ENCODE measurements at places on chromosomes 2 and 18. TPM values are rescaled to one million over a fixed set of nuclear protein-coding genes. Genes with fewer than 3 reads are reported as not detected.
A peak's percentile ranks its signal among the peaks of the same experiment; 100 is the strongest.

GRCh38 chr2:3320910-3321605 lies 56.6 kb downstream of the EIPR1 start:
- no peaks in the 10 kb centered on the region for H3K27me3 ChIP-seq
- H3K36me3 ChIP-seq, result no peaks in the 10 kb centered on the region
- H3K4me1 ChIP-seq, result no peaks in the 10 kb centered on the region
- peak; percentile 37 for DNase-seq
- no peak overlapping the region for H3K4me3 ChIP-seq

Gene VAMP8
- 145 TPM for total RNA-seq

DNA sequence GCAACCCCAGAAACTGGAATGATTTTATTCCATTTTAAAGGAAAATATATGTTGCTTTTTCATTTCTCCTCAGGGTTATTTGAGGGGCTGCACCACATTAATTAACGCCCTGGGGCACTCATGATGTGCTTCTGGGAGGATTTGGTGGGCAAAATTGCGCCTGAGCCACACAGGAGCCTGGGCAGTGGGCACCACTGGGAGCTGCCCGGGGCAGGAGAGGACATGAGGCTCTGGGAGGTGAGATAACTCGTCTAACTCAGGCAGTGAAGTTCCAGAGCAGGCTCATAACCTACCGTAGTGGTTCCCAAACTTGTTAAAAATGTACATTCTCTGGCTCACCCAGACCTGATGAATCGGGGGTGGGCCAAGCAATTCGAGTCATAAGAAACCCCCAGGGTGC lies 68.3 kb downstream of the EDAR start:
- H3K4me1 ChIP-seq, result no peaks in the 10 kb centered on the region
- no peaks in the 10 kb centered on the region for H3K36me3 ChIP-seq
- H3K27ac ChIP-seq, result no peak overlapping the region
- no peak overlapping the region for H3K4me3 ChIP-seq
- DNase-seq, result no peak

Gene CTNNA2
- total RNA-seq, result not detected

DNA sequence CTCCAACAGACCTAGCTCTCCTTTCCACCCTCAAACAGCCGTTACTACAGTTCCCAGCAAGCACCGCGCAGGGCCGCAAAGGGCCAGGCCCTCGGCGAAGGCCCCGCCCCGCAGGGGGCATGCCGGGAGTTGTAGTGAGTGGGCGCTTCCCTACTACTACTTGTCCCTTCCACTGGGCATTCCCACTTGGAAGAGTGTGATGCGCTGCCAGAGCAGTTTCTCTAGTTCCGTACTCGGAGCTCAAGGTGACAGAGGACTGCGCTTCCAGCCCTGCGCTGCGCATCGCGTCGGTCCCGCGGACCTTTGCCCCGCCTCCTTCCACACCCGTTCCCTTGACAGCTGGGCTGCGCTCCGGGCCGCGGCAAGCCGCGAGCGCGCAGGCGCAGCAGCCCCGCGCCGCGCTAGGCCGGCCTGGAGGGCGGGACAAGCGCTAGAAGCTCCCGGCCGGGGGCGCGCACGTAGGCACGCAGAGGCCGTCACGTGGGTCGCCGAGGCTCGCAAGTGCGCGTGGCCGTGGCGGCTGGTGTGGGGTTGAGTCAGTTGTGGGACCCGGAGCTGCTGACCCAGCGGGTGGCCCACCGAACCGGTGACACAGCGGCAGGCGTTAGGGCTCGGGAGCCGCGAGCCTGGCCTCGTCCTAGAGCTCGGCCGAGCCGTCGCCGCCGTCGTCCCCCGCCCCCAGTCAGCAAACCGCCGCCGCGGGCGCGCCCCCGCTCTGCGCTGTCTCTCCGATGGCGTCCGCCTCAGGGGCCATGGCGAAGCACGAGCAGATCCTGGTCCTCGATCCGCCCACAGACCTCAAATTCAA lies at the start of gene VAPA:
VAPA (plus strand) TSS at position 491 of the 808 bp plus-strand sequence; CDS start at position 732, 241 bp downstream.
- H3K36me3 ChIP-seq, result no peaks in the 10 kb centered on the region
- H3K27ac ChIP-seq, result peak within 1 kb of the TSS; percentile 100
- H3K4me1 ChIP-seq, result peaks cover 44% of the 10 kb centered on the region
- peak; percentile 99 for DNase-seq

Measured in spleen (tissue), 13 donors.